Keratinocyte (primary cell): ENCODE measurements at places on chromosomes 12 and 14.
A peak's percentile ranks its signal among the peaks of the same experiment; 100 is the strongest.

- peak; percentile 46 for DNase-seq
Observed at GRCh38 chr12:67593041-67593440, 55.5 kb upstream of the DYRK2 start.

DNA sequence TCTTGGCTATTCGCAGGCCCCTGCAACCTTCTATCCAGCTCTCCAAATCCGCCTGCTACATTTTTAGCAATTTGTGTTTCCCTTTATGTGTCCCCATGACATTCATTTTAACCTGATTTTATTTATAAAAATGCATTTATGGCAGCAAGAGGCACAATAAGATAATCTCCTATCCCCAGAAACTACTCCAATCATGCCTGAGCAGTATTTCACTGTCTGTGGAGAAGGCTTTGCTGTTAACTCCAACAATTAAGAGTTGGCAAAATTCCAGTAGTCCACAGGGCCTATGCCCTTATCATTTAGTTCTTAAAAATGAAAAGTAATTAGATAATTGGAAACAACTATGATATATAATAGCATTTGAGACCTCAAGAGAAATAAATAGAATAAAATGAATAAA, 462.4 kb downstream of the TRHDE start:
- no peak for DNase-seq

DNA sequence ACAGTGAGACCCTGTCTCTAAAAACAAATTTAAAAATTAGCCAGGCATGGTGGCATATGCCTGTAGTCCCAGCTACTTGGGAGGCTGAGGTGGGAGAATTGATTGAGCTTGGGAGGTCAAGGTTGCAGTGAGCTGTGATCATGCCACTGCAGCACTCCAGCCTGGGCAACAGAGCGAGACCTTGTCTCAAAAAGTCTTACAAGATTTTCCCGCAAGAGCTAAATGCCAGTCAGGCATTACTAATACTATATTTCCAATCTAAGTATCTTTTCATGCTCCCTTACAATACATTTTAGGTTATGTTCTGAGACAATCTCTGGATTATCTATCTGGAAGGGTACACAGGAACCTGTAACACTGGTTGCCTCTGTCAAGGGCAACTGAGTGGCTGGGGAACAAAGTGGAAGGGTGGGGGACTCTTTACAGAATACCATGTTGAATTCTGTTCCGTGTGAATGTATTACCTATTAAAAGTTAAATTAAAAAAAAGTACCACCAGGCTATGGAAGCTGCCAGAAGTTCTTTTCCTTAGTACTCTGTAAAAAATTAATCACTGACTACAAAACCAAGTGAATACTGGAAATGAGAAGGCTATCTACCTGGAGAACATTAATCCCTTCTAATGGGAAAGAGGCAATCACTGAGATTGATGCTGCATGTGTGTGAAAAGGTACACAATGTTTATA, 56.7 kb downstream of the BTBD7 start:
- no peak for DNase-seq

DNA sequence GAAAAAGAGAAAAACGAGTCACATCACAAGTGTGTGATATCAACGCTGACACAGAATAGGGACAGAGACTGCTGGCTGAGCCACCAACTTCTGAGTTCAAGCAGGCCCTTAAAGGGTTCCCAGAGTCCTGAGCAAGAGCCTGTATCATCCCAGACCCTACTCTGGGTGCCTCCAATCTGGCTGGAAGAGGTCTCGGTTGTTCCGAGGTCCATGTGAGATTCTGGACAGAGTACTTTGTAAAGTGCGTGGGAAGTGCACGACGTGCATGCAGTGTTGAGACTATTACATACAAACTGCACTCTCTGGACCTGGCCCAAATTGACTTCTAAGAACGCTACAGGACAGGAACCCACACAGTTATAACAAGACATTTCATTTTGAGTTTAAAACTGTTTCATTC, 40.6 kb downstream of the MOK start:
- no peak for DNase-seq

DNA sequence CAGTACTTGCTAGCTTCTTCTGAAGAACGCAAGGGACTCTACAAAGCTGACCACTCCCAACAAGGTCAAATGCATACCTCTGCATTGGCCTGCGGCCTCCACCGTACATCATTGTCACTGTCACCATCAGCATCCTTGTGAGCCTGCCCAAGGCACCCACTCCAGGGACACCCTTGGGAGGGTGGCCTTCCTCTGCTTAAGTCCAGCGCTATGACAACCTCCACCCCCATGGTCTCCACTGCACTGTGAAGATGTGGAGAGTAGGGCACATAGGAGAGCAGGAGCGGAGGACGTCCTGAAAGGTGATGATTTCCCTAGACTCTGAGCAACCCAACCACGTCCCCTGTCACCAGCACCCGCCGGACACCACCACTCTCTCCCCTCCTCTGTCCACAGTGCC, 252.8 kb downstream of the ALG10 start:
- no peak for DNase-seq

DNA sequence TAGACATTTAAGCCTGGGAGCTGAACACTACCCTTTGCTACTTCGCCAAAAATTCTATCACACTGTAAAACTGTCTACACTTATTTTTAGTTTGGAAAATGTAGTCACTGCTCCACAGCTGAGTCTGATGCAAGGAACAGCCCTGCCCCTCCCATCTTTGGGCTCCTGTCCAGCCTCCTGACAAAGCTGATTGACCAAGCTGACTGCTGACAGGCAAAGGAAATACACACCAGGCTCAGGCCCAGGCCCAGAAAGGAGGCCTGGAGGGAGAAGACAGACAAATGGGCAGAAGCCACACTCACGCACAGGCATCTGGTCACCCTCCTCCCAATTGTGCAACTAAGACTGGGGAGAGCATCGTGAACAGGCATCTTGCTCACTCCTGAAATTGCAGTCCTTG, 55.3 kb downstream of the ISCA2 start:
- no peak for DNase-seq

DNA sequence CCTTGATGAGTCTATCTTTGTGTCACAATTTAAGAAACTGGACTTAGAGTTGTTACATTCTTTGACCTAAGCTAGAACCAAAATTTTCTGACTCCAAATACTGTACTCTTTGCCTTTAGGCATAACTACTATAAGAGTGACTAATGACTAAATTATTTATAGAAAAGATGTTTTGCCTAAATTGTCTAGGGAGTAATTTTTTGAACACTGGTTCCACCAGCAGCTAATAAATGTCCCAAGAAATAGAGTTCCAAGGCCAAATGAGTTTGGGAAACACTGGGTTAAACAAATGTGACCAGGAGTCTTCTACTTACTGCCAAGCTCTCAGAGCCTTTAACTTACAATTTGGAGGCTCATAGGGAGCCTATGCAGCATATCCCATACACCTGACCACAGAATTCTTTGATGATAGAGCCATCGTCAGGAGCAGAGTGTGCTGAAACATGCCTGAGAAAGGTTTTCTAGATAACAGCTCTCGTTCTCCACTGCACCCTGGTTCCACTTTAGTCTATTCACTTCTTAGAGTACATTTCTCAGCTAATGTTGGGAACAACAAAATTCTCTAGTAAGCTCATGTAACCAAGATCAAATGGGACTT, 215.9 kb upstream of the HMGA2 start:
- no peak for DNase-seq

DNA sequence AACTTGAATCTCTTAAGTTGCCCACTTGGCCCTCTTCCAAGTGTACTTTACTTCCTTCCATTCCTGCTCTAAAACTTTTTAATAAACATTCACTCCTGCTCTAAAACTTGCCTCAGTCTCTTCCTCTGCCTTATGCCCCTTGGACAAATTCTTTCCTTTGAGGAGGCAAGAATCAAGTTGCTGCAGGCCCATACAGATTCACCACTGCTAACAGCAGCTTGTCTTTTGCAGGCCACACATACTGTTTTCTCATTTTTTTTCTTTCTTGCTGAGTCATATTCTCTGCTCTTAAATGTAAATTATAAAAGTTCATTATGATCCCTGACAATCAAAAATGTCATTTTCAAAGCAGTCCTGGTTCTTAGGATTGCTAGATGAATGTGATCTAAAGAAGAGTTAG, 1820.8 kb upstream of the FLRT2 start:
- DNase-seq: no peak

DNA sequence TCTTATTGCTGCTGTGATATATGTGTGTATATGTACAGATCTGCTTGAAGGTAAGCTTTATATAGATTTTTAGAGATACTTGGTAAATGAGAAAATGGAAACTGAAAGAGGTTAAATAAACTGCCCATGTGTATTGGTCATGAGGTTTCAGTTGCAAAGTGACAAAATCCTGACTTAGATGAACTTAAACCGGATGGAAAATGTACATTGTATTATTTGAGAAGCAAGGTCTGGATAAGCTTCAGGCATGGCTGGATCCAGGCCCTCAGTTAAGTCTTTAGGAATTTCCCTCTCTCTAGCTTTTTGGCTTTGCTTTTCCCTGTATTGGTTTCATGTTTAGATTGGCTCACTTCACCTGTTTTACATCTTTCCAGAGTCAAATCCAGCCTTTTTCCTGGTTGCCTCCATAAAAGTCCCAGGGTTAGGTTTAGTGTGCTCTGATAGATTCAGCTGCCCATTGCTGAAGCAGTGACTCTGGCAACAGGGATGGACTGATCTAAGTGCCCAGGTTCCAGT, 21.0 kb upstream of the MAP1LC3B2 start:
- DNase-seq: no peak

GRCh38 chr12:13007496-13008233, 7.6 kb upstream of the HEBP1 start:
- no peak for DNase-seq

GRCh38 chr14:22458737-22459136, 130.3 kb downstream of the DAD1 start:
- no peak for DNase-seq

GRCh38 chr12:27424631-27425230, 21.8 kb upstream of the SMCO2 start:
- DNase-seq: no peak

DNA sequence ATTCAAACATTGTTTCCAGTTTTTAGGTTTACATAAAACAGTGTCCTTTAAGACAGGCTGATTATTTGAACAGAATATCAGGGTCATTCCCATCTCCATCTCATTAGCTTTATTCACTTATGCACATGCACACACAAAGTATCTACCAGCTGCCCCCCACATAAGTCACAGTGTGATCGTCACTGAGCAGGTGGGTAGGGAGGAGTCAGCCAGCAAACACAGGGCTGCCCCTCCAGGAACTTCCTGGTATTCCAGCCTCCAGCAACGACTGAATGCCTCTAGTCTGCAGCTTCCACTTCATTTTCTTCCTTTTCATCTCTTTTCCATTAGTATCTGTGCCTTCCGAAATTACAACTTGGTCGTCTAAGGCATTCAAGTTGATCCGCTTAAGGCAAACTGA, 48.8 kb upstream of the FOXN3 start:
- no peak for DNase-seq

- no peak for DNase-seq
Observed at GRCh38 chr12:51669271-51669670, 78.2 kb downstream of the SCN8A start.

DNA sequence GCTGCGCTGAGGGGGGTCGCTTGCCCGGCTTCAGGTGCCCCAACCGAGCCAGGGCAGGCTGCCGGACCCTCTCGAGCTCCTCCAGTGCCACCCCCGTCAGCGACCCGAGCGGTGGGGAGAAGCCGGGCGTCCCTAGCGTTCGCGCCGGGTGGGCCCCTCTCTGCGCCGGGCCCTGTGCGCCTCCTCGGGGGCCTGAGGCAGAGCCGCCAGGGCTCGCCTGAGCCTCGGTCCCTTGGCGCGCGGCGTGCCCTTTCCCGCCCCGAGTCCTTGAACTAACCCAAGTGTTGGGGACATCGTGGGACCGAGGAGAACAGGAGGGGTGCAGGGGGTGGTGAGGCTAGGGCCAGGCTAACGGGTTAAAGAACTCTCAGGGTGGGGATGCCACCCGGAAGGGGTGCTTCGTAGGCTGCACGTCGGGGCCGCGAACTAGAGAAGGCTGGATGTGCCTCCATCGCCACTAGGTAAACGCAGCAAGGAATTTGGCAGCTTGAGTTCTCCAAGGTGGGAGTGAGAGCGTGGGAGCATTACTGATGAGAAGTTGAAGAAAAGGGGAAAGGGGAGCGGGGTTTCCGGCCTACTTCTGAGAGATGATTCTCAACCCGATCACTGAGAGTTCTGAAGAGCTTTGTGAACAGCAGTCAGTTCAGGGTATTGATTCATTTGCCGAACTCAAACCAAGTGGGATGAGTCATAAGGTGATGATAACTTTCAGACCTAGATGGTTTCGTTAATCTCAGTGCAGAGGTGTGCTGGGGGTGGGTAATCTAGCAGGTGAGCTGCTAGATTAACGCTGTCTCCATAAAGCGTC, 618 bp downstream of the RNF34 start:
- DNase-seq: no peak

GRCh38 chr14:38168416-38168815, 39.3 kb upstream of the SSTR1 start:
- no peak for DNase-seq

- no peak for DNase-seq
Observed at GRCh38 chr12:116153983-116154382, 123.5 kb downstream of the MED13L start.
